ENCODE measurements at places on chromosomes 7 and 10. TPM values are rescaled to one million over a fixed set of nuclear protein-coding genes. Genes with fewer than 3 reads are reported as not detected.

DNA sequence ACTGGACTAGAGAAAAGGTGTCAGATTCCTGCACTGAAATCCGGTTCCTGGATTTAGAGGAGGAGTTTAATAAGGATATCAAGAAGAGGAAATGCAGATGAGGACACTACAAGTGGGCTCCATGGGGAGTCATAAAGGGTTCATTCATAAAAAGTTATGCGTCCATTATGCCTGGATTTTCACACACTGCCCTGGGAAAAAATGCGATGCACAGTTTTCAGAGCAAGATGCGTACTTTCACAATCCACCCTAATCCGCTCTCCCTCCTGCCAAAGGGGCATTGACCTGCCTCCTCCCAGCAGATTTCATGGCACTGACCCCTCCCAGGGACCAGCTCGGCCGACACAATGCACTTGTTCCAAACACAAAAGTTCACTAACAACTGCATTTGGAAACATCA, 42.2 kb upstream of the OPALIN start:
- H3K4me3 ChIP-seq: no peak overlapping the region
- H3K27ac ChIP-seq: no peak overlapping the region
- no peaks in the 10 kb centered on the region for H3K36me3 ChIP-seq
- DNase-seq: no peak

GRCh38 chr7:48295296-48295971, 124.2 kb downstream of the ABCA13 start:
- H3K27ac ChIP-seq: no peak overlapping the region
- H3K27me3 ChIP-seq: no peaks in the 10 kb centered on the region
- no peak for DNase-seq

DNA sequence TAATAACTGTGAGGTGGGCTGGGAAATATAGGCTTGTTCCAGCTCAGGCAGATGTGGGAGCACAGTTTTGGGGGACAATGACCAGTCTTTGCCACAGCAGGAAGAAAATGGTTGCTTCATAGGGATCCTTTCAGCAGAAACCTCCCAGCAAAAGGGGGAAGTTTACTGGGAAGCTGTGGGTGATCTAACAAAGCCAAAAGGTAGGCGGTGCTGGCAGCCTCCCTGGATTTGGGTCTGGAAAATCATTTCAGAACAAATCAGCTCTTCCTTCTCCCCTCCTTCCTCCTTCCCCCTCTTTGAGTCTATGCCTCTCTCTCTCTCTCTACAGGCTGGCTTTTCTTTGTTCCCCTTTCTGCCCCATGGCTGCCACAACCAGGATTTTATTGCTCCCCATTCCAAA, 16.2 kb downstream of the RPS24 start:
- H3K4me3 ChIP-seq: no peak overlapping the region
- H3K36me3 ChIP-seq: peaks cover 2% of the 10 kb centered on the region
- no peak for DNase-seq
- peaks cover 10% of the 10 kb centered on the region for H3K4me1 ChIP-seq

DNA sequence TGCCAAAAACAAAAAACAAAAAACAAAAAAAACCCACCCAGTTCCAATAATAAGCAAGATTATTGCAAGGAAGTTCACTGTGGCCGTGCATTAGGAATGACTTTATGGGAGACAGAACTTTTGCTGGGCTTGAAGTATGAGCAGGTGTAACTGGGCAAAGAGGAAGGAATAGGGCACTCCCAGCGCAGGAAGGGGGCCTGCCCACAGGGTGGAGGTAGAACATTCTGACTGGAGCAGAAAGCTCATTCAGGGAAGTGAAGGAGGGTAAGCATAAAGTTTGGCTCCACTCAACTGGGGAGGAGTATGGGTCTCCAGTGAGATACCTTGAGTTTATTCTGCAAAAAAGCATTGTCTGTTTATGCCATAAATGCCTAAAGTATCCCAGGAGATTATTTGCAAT, 42.1 kb upstream of the WIPF3 start:
- no peak overlapping the region for H3K27ac ChIP-seq
- no peaks in the 10 kb centered on the region for H3K36me3 ChIP-seq
- DNase-seq: no peak
- no peak overlapping the region for H3K4me3 ChIP-seq

DNA sequence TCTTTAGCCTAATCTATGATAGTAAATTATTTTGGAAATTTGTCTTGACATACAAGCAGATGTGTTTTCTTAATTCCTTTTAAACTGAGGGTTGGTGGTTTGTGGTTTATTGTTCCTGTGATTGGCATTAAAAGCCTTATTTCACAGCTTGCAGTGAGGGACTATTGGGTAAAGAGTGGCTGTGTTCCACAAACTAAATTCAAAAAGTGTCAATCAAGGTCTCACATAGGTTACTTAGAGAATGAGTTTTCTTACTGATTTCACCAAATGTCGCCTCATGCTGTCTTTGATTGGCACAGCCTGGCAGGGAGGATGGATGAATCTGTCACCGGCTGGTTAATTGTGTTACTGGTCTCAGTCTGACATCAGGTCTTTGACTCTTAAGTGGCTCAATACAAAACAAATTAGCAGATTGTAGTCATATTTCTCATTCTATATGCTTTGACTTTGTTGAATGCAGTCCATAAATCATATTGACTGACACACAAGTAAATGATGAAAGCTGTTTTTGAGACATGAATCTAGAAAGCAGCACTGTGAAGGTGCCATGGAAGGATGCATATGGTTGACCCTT, 66.8 kb upstream of the CYP26C1 start:
- DNase-seq: no peak
- H3K4me1 ChIP-seq: peaks cover 28% of the 10 kb centered on the region
- H3K27me3 ChIP-seq: no peaks in the 10 kb centered on the region
- H3K36me3 ChIP-seq: no peaks in the 10 kb centered on the region
- no peak overlapping the region for H3K27ac ChIP-seq

- DNase-seq: no peak
- no peak overlapping the region for H3K4me3 ChIP-seq
- H3K27ac ChIP-seq: no peak overlapping the region
Observed at GRCh38 chr10:13795653-13796555, 209.1 kb downstream of the PRPF18 start.

GRCh38 chr7:37820708-37821468, 27.5 kb upstream of the NME8 start:
- H3K27ac ChIP-seq: no peak overlapping the region
- no peaks in the 10 kb centered on the region for H3K36me3 ChIP-seq
- peaks cover 6% of the 10 kb centered on the region for H3K4me1 ChIP-seq
- no peak overlapping the region for H3K4me3 ChIP-seq
- no peak for DNase-seq
- H3K27me3 ChIP-seq: peaks cover 9% of the 10 kb centered on the region

GRCh38 chr10:12823328-12823727, 178.2 kb downstream of the CCDC3 start:
- H3K27ac ChIP-seq: no peak overlapping the region
- no peaks in the 10 kb centered on the region for H3K27me3 ChIP-seq
- H3K36me3 ChIP-seq: peaks cover 24% of the 10 kb centered on the region
- no peaks in the 10 kb centered on the region for H3K4me1 ChIP-seq
- no peak for DNase-seq
- no peak overlapping the region for H3K4me3 ChIP-seq

GRCh38 chr7:77467408-77467807, 51.3 kb upstream of the GSAP start:
- H3K4me1 ChIP-seq: peaks cover 24% of the 10 kb centered on the region
- no peaks in the 10 kb centered on the region for H3K27me3 ChIP-seq
- H3K36me3 ChIP-seq: peaks cover 2% of the 10 kb centered on the region
- no peak overlapping the region for H3K4me3 ChIP-seq
- DNase-seq: no peak

DNA sequence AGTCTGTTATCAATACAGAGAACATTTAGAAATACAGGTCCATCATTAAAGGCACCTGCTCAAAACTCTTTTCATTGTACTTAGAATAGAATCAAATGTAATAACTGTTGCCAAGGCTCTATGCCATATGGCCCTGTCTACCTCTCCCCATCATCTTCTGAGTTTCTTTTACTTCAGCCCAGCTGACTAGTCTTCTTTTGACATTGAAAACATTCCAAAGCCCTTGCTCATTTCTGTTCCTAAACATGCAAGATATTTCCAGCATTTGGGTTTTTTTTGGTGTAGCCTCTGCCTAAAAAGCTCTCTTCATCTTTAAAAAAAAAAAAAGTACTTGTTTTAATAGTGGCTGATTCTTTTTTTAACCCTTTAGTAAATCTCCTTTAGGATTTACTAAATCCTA, 165.5 kb upstream of the SMIM30 start:
- no peak overlapping the region for H3K27ac ChIP-seq
- H3K4me3 ChIP-seq: no peak overlapping the region
- H3K36me3 ChIP-seq: no peaks in the 10 kb centered on the region

GRCh38 chr7:102024769-102025391, 207.5 kb downstream of the CUX1 start:
- no peak overlapping the region for H3K4me3 ChIP-seq
- H3K4me1 ChIP-seq: peaks cover 25% of the 10 kb centered on the region
- H3K27ac ChIP-seq: no peak overlapping the region
- no peaks in the 10 kb centered on the region for H3K27me3 ChIP-seq
- peaks cover 4% of the 10 kb centered on the region for H3K36me3 ChIP-seq
- no peak for DNase-seq

- no peaks in the 10 kb centered on the region for H3K27me3 ChIP-seq
- no peak overlapping the region for H3K27ac ChIP-seq
- no peaks in the 10 kb centered on the region for H3K4me1 ChIP-seq
Observed at GRCh38 chr7:38671911-38672905, 41.0 kb upstream of the AMPH start.

DNA sequence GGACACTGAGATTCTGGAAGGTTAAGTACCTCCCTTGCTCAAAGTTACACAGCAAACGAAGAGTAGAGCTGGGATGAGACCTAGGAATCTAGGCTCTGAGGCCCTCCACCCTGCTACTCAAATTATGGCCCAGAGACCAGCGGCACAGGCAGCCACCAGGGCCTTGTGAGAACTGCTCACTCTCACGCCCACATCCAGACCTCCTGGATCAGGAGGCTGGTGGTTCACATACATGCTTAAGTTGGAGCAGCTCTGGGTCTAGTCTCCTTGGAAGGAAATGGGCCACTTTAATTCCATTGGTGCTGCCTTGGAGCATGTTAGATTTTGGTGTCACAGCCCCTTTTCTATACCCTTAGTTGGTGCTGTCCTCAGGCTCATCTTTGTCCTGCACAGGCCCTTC, 41.9 kb downstream of the ADRA2A start:
- no peak overlapping the region for H3K4me3 ChIP-seq
- H3K27me3 ChIP-seq: peaks cover 3% of the 10 kb centered on the region
- H3K27ac ChIP-seq: no peak overlapping the region
- no peak for DNase-seq
- peaks cover 7% of the 10 kb centered on the region for H3K4me1 ChIP-seq

The ITGA8 gene
- not detected for total RNA-seq

The LRGUK gene
- not detected for total RNA-seq

The PAX4 gene
- not detected for total RNA-seq

The COL13A1 gene
- not detected for total RNA-seq

The IFRD1 gene
- 53.5 TPM for total RNA-seq

The RADIL gene
- total RNA-seq: 0.92 TPM

The MUC3A gene
- total RNA-seq: not detected

The ACSM6 gene
- total RNA-seq: not detected

The EN2 gene
- total RNA-seq: not detected

Measured in activated naive CD8-positive, alpha-beta T cell treated with anti-CD3 and anti-CD28 coated beads for 36 hours (primary cell).